CD4-positive, alpha-beta T cell treated with Interleukin-4 for 1 hour (primary cell): ENCODE measurements at places on chromosomes 13 and 19.

- no peak for DNase-seq
Measured at GRCh38 chr13:46086421-46086922, 18.4 kb downstream of the CPB2 start.

GRCh38 chr19:45099467-45100191, 6.7 kb downstream of the PPP1R37 start:
- no peak for DNase-seq

- no peak for DNase-seq
Measured at GRCh38 chr13:98429977-98430736, 146.8 kb downstream of the STK24 start.

- DNase-seq, result no peak
Measured at GRCh38 chr19:46376241-46377153, 29.6 kb downstream of the PPP5C start.

DNA sequence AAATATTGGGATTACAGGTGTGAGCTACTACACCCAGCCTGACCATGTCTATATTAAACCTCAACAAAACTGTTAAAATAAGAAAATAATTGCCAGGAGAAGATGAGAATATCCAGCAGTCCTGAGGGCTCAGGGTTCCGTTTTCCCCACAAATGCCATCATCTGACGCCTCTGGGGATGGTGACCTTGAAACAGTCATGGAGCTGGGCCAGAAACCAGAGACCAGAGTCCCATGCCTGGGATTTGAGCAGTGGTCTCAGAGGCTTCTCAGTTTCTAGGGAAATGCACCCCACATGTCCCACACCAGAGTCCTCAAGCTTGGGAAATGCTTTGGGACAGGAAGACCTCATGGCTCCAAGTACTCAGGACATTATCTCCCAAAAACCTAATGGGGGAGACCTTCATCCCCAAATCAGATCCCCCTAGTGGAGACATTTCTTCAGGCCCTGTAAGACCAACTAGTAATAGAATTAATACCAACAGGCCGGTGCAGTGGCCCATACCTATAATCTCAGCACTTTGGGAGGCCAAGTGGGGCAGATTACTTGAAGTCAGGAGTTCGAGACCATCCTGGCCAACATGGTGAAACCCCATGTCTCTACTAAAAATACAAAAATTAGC, 2.9 kb upstream of the MAP1S start:
- DNase-seq, result no peak

- no peak for DNase-seq
Measured at GRCh38 chr13:77719128-77719527, 21.6 kb downstream of the SLAIN1 start.

DNA sequence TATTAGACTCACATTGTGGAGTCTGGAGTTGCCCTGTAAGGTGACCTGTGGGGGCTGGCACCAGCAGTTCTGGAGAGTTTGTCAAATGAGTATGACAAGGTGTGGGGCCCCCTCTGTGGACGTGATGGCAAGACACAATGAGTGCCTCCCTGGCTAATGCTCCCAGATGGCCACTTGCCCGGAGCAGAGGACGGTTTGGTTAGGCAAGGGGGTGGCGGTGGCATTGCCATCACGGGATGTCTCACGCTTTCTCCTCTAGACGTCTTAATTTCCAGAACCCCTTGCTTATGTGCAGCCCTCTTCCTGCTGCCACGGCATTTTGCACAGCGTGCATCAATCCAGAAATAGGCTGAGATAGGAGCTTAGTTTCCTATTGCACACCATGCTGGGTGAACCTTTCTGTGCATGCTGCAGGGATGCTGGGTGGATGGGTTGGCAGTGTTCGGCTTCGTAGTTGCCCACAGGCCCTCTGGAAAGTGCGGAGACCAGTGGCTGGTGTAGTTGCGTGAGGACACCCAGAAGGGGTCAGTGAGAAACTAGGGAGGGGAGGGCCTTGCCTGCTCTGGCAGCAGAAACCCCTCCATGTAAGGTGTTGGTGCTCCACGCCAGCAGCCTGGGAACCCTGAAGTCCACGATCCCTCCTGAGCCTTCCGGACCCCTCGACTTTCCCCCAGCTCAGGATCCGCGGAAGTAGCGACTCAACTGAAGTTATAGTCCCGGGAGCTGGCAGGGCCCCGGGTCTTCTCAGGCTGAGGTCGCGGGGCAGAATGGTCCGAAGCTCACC, 18.1 kb upstream of the LRP3 start:
- no peak for DNase-seq

- DNase-seq, result peak; percentile 48
Measured at GRCh38 chr13:51125495-51126226, 14.6 kb upstream of the C13orf42 start.

GRCh38 chr13:80037505-80037888, 303.4 kb downstream of the SPRY2 start:
- DNase-seq, result no peak

DNA sequence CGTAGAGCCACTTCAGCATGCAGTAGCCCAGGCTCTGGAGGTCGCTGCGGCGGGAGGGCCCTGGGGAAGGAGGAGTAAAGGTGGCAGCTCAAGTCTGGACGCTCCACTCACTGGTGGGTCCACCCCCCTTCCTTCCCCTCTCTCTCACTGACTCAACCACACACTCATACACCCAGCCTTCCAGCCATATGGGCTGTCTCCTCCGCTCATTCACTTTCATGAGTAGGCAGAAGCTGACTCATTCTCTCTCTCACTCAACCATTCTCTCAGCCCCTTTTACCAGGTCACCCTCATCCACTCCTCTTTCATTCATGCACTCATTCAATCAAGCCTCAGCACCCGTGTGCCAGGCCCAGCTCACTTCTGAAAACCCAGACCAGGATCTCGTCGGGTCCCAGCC, 27.5 kb upstream of the SIGLEC11 start:
- no peak for DNase-seq

DNA sequence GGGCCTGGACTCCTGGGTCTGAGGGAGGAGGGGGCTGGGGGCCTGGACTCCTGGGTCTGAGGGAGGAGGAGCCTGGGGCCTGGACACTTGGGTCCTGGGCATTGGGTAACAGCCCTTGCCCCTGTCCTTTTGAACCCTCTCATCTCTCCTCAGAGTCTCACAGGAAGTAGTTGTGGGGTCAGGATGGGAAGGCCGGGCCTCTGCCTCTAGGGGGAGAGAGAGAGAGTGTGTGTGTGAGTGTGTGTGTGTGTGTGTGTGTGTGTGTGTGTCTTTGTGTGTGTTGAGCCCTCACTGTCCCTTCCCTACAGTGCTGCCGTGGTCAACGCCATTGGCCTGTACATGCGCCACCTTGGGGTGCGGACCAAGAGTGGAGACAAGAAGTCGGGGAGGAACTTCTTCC, 10.9 kb downstream of the ARHGEF1 start:
- no peak for DNase-seq

DNA sequence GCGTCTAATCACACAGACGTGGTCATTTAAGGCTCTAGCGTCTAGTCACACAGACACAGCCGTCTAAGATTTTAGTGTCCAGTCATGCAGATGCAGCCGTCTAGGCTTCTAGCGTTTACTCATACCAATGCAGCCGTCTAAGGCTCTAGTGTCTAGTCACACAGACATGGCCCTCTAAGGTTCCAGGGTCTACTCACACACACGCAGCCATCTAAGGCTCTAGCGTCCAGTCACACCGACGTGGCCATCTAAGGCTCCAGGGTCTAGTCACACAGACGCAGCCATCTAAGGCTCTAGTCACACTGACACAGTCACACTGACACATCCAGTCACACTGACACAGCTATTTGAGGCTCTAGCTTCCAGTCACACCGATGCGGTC, 55.7 kb downstream of the KLF2 start:
- DNase-seq, result no peak
